ENCODE measurements at places on chromosomes 13 and 19.

GRCh38 chr13:98984118-98984517, 6.3 kb upstream of the DOCK9 start:
- no peak for DNase-seq

DNA sequence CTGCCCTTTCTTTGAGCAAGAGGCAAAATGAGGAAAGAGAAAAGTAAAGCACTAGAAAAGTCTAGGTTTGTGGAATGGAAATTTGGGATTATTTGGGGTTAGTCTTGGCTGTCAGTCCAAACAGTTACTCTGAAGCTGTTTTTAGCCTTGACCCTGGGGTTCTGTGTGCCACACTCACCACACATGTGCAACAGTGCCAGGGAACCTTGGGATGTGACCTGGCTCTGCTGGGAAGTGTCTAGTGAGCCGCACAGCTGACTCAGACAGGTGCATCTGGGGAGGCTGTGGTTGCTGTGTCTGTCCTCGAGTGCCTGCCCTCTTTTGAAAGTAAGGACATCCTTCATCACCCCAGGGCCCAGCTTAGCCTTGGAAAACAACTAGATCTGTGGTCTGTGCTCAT, 15.8 kb downstream of the MICOS13 start:
- no peak for DNase-seq

DNA sequence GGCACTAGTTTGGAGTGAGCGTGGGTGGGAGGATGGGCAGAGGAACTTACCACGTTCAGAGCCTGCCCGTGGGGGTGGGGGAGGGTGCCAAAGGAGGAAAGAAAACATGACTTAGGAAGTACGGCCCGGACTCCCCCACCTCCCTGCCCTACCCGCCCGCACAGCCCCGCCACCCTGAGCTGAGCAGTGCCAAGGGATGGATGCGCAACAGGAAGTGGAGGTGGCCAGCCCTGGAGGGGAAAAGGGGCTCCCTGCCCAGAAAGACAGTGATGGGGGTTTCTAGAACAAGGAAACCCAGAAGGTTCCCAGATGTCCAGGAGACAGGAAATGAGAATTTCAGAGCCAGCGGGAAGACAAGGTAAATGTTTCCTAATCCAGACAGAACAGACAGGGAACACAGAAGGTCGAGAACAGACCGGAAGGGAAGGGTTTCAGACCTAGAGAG, 6.3 kb downstream of the TEAD2 start:
- no peak for DNase-seq

DNA sequence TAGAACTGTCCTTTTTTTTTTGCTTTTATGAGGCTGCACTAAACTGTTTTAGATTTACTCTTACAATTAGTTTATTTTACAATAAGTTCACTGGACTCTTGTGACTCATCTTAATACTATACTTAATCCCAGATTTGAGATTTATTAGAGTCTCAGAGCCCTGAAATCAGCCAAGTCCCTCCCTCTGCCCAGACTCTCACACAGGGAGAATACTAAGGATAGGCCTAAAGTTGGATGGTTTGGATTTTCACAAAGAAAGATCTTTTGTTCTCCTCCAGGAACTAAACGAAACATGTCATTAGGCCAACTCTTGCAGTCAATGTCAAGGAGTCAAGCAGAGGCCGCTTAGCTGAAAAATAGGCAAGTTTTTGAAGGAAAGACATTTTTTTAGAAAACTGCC, 42.7 kb upstream of the MIR17HG start:
- DNase-seq, result no peak

DNA sequence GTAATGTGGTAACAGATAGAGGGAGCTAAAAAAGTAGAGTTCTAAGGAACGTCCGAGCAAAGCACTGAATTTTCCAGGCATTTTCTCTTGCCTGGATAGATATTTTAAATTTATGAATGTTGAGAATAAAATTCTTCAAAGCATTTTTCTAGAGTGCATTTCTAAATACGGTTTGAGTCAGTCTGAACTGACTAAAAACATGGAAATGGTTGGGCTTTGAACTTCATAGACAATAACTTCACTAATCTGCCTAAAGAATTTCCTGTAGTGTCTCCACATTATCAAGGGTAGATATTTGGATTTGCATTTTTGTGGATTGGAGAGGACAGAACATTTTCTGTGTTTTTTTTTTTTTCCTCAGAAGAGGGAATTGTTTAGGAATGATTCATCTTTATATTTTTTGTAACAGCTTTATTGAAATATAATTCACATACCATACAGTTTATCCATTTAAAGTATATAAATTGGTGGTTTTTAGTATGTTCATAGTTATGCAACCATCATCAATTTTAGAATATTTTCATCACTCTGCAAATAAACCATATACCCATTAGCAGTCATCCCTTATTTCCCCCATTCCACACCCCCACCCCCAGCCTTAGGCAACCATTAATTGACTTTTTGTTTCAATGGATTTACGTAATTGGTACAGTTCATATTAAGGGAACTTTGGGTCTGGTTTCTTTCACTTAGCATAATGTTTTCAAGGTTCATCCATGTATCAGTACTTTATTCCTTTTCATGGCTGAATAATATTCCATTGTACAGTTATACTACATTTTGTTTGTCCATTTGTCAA, 20.7 kb downstream of the GARRE1 start:
- DNase-seq, result no peak

GRCh38 chr13:99688776-99689175, 187.5 kb downstream of the TM9SF2 start:
- no peak for DNase-seq

GRCh38 chr13:110155072-110155471, 151.9 kb downstream of the COL4A1 start:
- no peak for DNase-seq

DNA sequence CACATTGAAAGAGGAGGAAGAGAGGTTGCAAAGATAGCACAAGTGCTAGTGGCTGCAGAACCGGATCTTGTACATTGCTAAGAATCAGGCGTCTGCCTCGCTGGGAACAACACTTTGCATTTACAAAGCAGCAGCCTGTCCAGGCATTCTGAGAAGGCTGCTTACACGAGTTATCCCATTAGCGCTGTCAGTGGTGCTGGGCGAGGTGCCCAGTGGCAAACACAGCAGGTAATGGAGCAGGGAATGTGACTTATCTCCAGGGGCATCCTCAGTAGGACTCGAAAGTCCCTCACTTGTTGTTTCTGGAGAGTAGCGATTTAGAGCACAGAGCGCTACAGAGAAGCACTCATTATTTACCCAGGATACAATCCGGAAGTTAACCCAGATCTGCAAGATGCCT, 209.6 kb downstream of the OLFM4 start:
- no peak for DNase-seq

DNA sequence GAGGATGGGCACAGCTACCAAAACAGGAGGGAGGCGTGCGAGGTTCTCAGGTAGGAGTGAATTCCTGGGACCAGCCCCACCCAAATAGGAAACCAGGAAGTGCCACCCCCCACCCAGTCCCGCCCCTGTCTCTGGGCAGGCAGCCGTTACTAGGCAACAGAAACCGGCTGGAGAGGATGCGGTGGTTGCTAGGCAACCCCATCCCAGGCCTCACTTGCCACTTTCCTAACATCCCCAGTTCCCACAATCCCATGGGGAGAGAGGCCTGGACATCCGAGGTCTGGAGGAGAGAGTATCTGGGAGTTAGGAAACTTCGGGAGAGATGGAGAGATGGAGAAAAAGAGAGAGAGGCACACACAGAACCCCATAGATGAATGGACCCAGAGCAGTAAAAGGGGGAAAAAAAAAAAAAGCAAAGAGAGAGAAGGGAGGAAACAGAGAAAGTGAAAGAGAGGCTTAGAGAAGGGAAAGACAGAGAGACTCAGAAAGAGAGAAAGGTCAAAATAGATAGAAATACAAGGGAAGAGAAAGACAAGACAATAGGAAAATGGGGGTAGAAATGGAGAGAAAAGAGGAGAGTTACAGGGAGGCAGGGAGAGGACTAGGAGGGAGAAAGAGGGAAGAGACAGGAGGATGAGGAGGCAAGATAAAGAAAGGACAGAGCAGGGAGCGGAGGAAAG, 3.8 kb downstream of the GRIK5 start:
- no peak for DNase-seq

DNA sequence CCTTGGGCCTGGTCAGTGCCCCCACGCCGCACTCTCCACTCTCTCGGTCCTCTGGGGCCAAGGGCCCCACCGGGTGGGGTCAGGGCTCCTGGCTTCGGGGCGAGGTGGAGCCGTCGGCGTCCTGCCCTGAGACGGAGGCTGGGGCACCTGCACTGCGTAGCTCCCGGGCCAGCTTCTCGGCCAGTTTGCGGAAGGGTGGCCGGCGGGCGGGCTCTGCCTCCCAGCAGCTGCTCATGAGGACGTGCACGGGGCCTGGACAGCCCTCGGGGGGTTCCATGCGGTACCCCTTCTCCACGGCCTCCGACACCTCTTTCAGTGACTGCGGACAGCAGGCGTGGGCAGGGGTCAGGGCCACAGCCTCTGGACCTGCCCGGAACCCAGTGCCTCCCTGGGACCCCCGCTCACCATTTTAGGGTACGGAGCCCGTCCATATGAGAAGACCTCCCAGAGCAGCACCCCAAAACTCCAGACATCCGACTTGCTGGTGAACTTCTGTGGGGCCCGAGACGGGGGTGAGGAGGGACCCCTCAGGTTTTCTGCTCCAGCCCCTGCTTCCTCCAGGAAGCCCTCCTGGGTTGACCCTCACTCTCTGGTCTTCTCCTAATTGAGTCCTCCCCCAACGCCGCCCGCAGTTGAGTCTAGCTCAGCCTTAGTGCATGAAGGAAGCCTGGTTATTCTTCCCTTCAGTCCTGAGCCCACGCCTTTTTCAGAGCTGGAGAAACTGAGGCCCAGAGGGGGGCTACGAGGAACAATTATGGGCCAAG, 6.3 kb upstream of the RAX2 start:
- DNase-seq, result no peak

GRCh38 chr13:41352935-41353840, 42.1 kb downstream of the NAA16 start:
- DNase-seq, result peak; percentile 34

DNA sequence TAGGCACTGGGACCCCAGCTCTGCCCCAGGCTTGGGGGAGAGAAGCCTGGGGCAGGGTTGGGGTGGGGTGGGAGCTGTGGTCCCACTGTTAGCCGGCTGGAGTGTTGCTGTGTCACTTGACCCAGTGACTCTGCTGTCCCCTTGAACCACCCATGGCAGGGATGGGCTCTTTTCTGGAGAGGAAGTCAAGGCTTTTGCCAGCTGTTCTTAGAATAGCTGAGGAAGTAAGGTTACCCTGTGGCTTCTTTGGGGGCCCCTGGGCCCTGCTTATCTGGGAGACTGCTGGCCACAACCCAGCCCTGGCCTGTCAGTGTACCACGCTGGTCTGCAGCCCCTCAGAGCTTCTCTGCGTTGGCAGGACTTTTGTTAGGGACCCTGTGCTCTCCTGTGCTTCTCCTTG, 9.1 kb downstream of the PNPLA6 start:
- no peak for DNase-seq

GRCh38 chr13:21450936-21451335, 8.2 kb downstream of the ZDHHC20 start:
- DNase-seq, result no peak

- DNase-seq, result no peak
Measured at GRCh38 chr19:46759817-46760333, 13.6 kb upstream of the STRN4 start.

GRCh38 chr13:43022934-43023288, 475 bp upstream of the DNAJC15 start:
- no peak for DNase-seq

GRCh38 chr13:114149774-114150740, 17.6 kb upstream of the RASA3 start:
- no peak for DNase-seq

- no peak for DNase-seq
Measured at GRCh38 chr19:16198370-16198651, 600 bp downstream of the AP1M1 start.

- peak; percentile 22 for DNase-seq
Measured at GRCh38 chr13:73364736-73365135, 305.9 kb downstream of the KLF5 start.

- DNase-seq, result no peak
Measured at GRCh38 chr13:83007226-83007625, 875.0 kb downstream of the SLITRK1 start.

DNA sequence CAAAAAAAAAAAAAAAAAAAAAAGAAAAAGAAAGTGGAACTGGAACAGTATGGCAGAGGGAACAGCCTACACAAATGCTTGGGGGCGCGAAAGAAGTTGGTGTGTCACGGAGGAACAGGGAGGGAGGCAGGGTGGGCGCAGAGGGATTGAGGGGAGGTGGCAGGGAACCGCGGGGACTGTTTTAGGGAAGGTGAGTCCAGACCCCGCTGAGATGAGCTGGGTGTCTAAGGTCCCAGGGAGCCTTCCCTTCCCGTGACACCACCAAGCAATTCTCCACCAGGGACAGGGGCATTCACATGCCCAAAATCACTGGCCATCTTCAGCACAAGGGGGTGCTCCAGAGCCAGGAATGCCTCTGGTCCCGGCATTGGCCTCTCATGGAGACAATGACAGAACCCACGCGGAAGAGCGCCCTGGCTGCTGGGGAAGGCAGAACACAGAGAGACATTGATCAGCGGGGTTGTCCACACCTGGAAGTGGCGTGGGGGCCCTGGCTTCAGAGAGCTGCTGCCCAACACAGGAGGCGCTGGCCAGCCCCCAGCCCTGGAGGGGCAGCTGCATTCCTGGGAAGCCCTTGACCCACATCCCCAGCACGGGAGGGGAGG, 6.9 kb downstream of the PEAK3 start:
- no peak for DNase-seq

- no peak for DNase-seq
Measured at GRCh38 chr19:806815-807421, 9.7 kb downstream of the PTBP1 start.

DNA sequence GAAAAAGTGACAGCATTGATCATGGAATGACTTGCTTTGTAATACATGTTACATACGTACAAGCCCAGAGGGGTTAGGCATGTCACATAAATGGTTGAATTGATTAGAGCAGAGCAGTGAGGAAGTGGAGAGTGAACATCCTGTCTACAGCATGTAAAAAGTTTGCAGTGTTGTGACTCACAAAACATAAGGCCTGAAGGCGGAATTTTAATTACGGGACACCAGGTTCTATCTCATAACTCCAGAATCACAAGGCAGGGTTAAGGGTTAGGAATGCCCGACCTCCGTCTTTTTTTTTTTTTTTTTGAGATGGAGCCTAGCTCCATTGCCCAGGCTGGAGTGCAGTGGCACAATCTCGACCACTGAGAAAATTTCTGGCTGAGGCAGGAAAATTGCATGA, 83.9 kb downstream of the MUC16 start:
- no peak for DNase-seq

DNA sequence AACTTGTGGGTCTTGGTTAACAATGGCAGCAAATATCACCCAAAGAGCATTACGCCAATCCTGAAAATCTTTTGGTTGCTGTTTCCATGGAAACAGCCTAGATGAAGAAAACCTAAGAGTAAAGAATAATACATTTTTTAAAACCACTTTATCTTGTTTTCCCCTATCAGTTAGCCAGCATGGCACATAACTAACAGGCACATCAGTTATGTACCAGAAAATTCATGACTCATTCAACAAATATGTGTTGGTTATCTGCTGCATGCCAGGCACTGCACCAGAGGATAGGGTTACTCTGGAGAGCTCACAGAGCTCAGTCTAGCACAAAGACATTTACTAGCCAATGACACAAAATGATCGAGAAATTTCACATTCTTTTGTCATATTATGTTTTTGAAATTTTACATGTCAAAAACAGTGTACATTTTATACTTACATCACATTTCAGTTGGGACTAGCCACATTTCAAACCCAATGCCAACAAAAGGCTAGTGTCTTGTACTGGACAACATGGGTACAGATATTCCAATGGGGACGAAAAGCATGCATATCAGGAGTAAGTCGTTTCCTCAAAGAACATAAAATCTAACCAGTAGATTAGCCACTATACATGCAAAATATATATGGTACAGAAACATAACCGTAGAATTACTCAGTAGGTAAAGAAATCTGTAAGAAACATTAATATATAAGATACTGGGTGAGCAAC, 20.3 kb downstream of the LNX2 start:
- DNase-seq, result no peak
